ENCODE measurements at places on chromosomes 4 and X.

GRCh38 chrX:65679071-65679540 is 11.7 kb downstream of the MSN start:
- no peaks in the 10 kb centered on the region for H3K36me3 ChIP-seq
- peak overlapping the region; percentile 15 for H3K27ac ChIP-seq
- no peak overlapping the region for H3K4me3 ChIP-seq
- H3K27me3 ChIP-seq: no peaks in the 10 kb centered on the region
- no peak for DNase-seq

- H3K4me3 ChIP-seq: no peak overlapping the region
- no peaks in the 10 kb centered on the region for H3K36me3 ChIP-seq
- H3K27me3 ChIP-seq: no peaks in the 10 kb centered on the region
- no peak overlapping the region for H3K27ac ChIP-seq
- no peaks in the 10 kb centered on the region for H3K4me1 ChIP-seq
Measured at GRCh38 chrX:12153741-12154140, 15.5 kb downstream of the FRMPD4 start.

DNA sequence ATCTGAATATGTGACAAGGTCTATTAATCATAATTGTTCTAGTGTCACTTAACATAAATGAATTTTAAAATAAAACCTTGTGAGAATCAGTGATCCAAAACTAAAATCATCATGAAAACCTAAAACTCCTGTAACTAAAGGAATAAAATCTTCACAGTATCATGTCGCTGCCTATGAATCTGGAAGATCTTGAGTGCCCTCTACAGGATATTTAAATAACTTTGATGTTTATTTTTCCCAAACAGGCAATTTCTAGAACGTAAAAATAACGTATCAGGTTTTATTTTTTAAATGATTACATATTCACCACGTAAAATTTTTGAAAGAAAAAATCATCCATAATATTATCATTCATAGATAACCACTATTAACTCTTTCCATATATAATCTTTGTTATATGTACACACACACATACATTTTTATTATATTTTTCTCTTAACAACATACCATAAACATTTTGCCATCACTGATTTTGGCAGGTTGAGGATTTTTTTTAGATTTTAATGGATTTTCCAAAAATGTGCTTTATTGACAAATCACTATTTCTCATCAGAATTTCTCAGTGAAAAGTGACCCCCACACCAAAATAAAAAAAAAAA is 79.6 kb downstream of the COMMD8 start:
- DNase-seq: no peak
- H3K36me3 ChIP-seq: no peaks in the 10 kb centered on the region
- no peak overlapping the region for H3K4me3 ChIP-seq

- H3K4me3 ChIP-seq: peak within 1 kb of the TSS; percentile 41
- DNase-seq: peak; percentile 89
- H3K4me1 ChIP-seq: no peaks in the 10 kb centered on the region
Measured at GRCh38 chrX:49186125-49187027, at the start of gene PRICKLE3. Gene PRICKLE3, minus strand, starts transcription at chrX:49186373. Its CDS starts 76 bp downstream, at chrX:49186297.

- no peak overlapping the region for H3K27ac ChIP-seq
- H3K4me1 ChIP-seq: no peaks in the 10 kb centered on the region
- H3K4me3 ChIP-seq: no peak overlapping the region
- no peaks in the 10 kb centered on the region for H3K27me3 ChIP-seq
Measured at GRCh38 chrX:47817421-47817820, 19.3 kb upstream of the ZNF81 start.

GRCh38 chr4:45155081-45155777 is 428.9 kb upstream of the GNPDA2 start:
- DNase-seq: no peak
- no peaks in the 10 kb centered on the region for H3K4me1 ChIP-seq
- no peak overlapping the region for H3K27ac ChIP-seq
- H3K4me3 ChIP-seq: no peak overlapping the region
- H3K36me3 ChIP-seq: no peaks in the 10 kb centered on the region
- no peaks in the 10 kb centered on the region for H3K27me3 ChIP-seq

GRCh38 chr4:71538528-71538927 is 199.7 kb downstream of the SLC4A4 start:
- no peaks in the 10 kb centered on the region for H3K4me1 ChIP-seq
- no peaks in the 10 kb centered on the region for H3K36me3 ChIP-seq
- H3K27ac ChIP-seq: no peak overlapping the region
- H3K4me3 ChIP-seq: no peak overlapping the region

GRCh38 chrX:52166840-52167239 is 17.8 kb upstream of the MAGED4 start:
- H3K27ac ChIP-seq: no peak overlapping the region
- no peaks in the 10 kb centered on the region for H3K27me3 ChIP-seq
- H3K4me1 ChIP-seq: no peaks in the 10 kb centered on the region
- H3K36me3 ChIP-seq: no peaks in the 10 kb centered on the region
- no peak overlapping the region for H3K4me3 ChIP-seq
- DNase-seq: no peak

- H3K4me1 ChIP-seq: no peaks in the 10 kb centered on the region
- H3K4me3 ChIP-seq: no peak overlapping the region
- no peaks in the 10 kb centered on the region for H3K36me3 ChIP-seq
- no peak for DNase-seq
- H3K27ac ChIP-seq: no peak overlapping the region
- H3K27me3 ChIP-seq: no peaks in the 10 kb centered on the region
Measured at GRCh38 chr4:125992891-125993290, 678.1 kb downstream of the FAT4 start.

DNA sequence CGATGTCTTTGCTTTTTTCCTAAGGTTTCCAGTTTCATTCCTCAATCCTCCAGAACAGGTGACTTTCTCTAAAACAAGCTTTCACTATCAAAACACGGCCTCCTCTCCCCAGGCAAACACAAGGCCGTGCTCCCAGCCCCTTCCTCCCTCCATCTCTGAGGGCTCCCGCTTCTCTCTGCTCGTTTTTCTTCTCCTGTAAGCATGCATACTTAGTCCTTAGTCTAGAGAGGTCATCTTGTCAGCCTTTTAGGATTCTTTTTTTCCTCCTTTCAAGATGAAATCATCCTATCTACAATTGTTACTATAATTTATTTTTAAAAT is 18.7 kb downstream of the DCTD start:
- H3K4me3 ChIP-seq: no peak overlapping the region
- no peak overlapping the region for H3K27ac ChIP-seq
- H3K27me3 ChIP-seq: no peaks in the 10 kb centered on the region
- DNase-seq: no peak
- no peaks in the 10 kb centered on the region for H3K36me3 ChIP-seq
- H3K4me1 ChIP-seq: no peaks in the 10 kb centered on the region

GRCh38 chr4:98275145-98275544 is 14.0 kb downstream of the RAP1GDS1 start:
- no peaks in the 10 kb centered on the region for H3K27me3 ChIP-seq
- no peak overlapping the region for H3K27ac ChIP-seq
- no peaks in the 10 kb centered on the region for H3K36me3 ChIP-seq
- no peak for DNase-seq
- H3K4me3 ChIP-seq: no peak overlapping the region

- no peak overlapping the region for H3K4me3 ChIP-seq
- H3K27me3 ChIP-seq: no peaks in the 10 kb centered on the region
- H3K36me3 ChIP-seq: no peaks in the 10 kb centered on the region
- no peaks in the 10 kb centered on the region for H3K4me1 ChIP-seq
- no peak overlapping the region for H3K27ac ChIP-seq
- DNase-seq: no peak
Measured at GRCh38 chr4:149403081-149403480, 412.6 kb downstream of the IQCM start.

- no peaks in the 10 kb centered on the region for H3K4me1 ChIP-seq
- no peak for DNase-seq
- no peak overlapping the region for H3K4me3 ChIP-seq
- no peak overlapping the region for H3K27ac ChIP-seq
- H3K36me3 ChIP-seq: no peaks in the 10 kb centered on the region
Measured at GRCh38 chrX:40165206-40165605, 67.4 kb upstream of the BCOR start.

- H3K27ac ChIP-seq: peak overlapping the region; percentile 66
- DNase-seq: no peak
- H3K27me3 ChIP-seq: no peaks in the 10 kb centered on the region
- H3K4me3 ChIP-seq: peak overlapping the region; percentile 66
Measured at GRCh38 chr4:169756971-169757574, 671 bp downstream of the HPF1 start.

DNA sequence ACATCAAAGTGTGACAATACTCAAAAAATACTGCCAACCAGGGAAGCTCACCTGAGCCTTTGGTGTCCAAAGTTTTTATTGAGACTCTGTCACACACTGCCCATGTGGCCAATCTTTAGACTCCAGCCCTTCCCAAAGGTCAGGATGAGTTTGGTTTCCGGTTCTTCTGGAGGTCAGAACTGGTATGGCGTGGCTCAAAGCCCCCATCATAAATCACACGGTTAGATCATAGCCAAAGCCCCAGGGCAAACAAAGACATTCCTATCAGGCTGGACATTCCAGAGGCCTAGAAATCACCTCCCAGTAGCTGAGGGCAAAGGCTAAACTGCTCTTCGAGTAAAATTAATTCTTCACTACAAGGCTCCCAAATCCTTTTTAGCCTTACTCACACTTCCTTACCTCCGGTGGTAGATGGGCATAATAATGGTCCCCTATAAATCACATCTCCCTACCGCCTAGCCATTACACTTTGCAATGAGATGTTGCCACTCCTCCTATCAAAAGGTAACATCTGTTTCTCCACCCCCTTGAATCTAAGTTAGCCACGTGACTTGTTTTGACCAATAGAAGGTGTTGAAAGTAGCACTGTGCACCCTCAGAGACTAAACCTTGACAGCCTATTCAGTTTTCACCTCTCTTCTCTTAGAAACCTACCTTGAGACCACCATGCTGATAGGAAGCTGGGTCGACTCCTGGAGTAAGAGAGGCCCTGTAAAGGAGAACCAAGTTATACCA is 137.8 kb upstream of the DUSP21 start:
- DNase-seq: no peak
- H3K36me3 ChIP-seq: no peaks in the 10 kb centered on the region
- peaks cover 3% of the 10 kb centered on the region for H3K27me3 ChIP-seq
- no peak overlapping the region for H3K27ac ChIP-seq

DNA sequence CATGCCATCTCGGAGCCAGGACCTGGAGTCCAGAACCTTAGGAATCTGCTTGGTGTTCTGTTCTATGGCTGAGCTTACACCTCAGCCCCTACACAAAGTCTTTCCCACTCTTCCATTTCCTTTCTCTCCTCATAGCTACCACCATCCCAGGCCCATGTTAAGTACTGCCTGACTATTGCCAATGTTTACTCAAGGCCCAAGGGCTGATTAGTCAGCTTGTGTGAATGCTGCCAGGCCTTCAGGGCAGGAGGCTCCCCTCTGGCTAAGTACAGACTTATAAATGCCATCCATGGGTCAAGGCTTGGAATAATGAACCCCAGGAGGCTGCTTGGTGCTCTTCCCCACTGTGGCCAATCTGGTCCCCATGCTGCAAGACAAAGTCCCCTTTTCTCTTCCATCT is 411.6 kb upstream of the MAGEB18 start:
- no peaks in the 10 kb centered on the region for H3K4me1 ChIP-seq
- no peak overlapping the region for H3K4me3 ChIP-seq
- H3K27me3 ChIP-seq: no peaks in the 10 kb centered on the region
- no peaks in the 10 kb centered on the region for H3K36me3 ChIP-seq

All from colonic mucosa (tissue), 4 donors.